ENCODE measurements at places on chromosomes 11 and 22.

DNA sequence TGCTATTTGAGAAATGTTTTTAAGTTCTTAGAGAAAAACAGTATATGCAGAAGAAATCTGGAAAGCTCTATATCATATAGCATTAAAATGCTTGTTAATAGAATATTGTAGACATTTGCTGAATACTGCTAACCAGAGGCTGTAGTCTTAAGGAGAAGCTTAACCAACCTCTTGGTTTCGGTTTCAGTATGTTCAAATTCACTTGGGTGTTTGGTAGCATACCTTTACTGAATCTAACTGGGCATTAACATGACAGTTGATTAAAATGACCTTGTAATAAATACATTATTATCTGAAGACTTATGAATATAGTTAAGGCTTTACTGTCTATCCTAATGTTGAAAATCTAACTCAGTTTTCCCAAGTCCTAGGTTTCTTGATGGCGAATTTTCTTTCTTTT is 5.4 kb downstream of the PCF11 start:
- no peak for DNase-seq

- no peak for DNase-seq
Observed at GRCh38 chr11:61150706-61151544, 10.3 kb downstream of the VPS37C start.

DNA sequence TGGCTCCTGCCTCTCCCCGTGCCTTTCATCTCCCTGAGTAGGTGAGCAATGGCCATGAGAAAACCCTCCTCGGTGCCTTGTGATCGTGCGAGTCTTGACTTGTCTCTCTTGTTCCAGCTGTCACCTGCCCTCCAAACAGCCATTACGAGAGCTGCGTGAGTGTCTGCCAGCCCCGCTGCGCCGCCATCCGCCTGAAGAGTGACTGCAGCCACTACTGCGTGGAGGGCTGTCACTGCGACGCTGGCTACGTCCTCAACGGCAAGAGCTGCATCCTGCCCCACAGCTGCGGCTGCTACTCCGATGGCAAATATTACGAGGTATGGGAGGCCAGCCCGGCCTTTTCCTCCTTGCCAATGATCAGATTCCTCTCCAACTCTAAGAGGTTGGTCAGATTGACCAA is 51.7 kb downstream of the TECTA start:
- DNase-seq = no peak

GRCh38 chr11:75823946-75824345 is 8.9 kb downstream of the UVRAG start:
- no peak for DNase-seq

DNA sequence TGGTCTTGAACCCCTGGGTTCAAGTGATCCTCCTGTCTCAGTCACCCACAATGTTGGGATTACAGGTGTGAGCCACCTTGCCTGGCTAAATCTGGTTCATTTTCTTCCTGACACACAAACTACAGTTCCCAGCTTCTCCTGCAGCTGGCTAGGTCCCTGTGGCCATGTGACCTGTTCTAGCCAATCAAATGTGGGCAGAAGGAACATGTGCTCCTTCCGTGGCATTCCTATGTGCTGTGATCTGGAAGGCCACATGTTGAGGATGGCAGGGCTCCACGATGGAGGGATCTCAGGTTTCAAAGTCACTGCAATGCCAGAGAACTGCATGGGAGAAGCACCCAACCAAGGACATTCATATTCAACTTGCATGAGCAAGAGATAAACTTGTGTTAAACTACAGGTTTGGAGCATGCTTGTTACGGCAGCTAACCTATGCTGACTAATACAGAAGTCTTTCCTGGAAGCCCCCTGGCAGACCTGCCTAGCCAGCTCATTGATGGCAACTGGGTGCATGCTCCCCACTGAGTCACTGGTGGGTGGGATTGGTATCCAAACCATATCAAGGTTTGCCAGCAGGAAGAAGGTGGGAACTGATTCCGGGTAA is 86.0 kb downstream of the RPS6KA4 start:
- DNase-seq = no peak

- no peak for DNase-seq
Observed at GRCh38 chr11:116861539-116861938, 24.1 kb upstream of the APOA1 start.

DNA sequence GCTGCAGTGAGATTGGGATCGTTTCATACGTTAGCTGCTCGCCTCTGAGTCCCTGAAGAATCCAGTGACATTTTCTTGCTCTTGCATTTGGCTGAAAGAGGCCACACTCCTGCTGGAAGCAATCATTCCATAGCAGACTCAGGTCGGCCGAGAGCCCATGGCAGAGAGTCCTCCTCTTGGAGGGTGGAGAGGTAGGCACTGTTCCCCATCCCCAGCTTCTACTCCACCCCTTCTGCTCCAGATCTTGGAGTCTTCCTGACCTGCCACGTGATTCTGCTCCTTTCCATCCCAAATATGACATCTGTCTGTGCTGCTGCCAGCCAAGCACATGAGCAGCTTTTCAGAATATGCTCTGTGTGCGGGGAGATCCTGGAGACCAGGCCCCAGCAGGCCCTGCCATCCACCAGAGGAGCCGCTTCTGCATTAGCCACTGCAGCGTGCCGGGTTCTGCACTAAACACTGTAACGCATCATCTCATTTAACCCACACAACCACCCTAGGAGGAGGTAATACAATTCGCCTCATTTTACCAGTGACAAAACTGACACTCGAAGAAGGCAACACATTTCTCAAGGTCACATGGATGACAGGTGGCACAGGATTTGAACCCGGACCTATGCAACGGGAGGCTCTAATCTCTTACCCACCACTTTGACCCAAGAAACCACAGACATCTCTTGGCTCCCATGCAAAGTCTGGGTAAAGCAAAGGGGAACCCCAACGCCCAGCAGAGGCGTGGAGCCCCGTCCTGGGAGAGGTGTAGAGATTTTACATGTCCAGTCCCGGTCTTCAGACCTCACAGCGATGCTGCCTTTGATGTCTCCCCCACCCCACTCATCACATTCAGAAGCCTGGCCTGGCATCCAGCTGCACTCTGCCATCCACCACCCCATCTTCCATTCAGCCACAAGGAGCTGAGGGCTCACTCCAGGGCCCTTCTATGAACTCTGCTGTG is 78.8 kb downstream of the FEZ1 start:
- no peak for DNase-seq

- DNase-seq = no peak
Observed at GRCh38 chr22:44848296-44848741, 95.9 kb downstream of the ARHGAP8 start.

- no peak for DNase-seq
Observed at GRCh38 chr11:45661439-45662055, 3.9 kb downstream of the CHST1 start.

GRCh38 chr11:83046621-83047172 is 25.0 kb downstream of the RAB30 start:
- no peak for DNase-seq

GRCh38 chr11:35173616-35174566 is 34.9 kb downstream of the CD44 start:
- DNase-seq = no peak

DNA sequence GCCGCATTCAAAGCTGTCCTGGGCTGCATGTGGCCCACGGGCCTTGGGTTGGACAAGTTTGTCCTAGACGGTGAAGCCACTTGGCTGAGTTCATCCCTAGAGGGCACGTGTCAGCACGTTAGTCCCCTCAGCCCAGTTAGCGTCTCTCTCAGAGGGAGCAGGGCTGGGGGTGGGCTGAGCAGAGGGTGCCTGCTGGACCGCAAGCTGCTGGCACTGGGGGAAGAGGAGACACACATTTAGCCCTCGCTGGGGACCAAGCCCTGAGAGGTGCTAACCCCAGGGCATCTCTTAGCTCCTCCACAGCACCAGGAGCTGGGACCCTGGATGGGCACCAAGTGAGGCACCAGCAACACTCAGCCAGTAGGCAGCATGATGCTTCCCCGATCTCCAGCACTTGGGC is 107.0 kb downstream of the SHANK2 start:
- DNase-seq = no peak

- DNase-seq = no peak
Observed at GRCh38 chr22:50229370-50229769, 15.5 kb downstream of the TUBGCP6 start.

GRCh38 chr22:44442851-44443595 is 55.0 kb downstream of the RTL6 start:
- DNase-seq = no peak

DNA sequence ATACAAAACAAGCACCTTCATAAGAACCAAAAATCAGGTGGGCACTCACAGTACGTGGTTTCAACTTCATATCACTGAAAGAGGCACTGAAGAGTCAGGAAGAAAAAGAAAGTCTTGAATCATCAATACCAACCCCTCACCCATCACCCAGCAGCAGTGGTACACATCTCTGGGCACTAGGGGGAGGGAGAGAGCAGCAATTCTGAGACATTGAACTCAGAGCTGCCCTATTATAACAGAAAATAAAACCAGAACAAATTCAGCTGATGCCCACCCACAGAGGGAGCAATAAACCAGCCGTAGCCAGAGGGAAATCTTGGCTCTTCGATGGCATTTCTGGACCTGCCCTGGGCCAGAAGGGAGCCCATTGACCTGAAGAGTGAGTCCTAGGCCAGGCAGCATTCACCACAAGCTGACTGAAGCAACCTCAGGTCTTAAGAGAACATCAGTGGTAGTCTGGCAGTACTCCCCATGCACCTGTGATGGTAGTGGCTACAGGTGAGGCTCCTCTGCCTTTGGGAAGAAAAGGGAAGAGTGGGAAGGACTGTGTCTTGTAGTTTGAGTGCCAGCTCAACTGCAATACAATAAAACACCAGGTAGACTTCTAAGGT is 42.2 kb upstream of the FAM181B start:
- peak; percentile 14 for DNase-seq

DNA sequence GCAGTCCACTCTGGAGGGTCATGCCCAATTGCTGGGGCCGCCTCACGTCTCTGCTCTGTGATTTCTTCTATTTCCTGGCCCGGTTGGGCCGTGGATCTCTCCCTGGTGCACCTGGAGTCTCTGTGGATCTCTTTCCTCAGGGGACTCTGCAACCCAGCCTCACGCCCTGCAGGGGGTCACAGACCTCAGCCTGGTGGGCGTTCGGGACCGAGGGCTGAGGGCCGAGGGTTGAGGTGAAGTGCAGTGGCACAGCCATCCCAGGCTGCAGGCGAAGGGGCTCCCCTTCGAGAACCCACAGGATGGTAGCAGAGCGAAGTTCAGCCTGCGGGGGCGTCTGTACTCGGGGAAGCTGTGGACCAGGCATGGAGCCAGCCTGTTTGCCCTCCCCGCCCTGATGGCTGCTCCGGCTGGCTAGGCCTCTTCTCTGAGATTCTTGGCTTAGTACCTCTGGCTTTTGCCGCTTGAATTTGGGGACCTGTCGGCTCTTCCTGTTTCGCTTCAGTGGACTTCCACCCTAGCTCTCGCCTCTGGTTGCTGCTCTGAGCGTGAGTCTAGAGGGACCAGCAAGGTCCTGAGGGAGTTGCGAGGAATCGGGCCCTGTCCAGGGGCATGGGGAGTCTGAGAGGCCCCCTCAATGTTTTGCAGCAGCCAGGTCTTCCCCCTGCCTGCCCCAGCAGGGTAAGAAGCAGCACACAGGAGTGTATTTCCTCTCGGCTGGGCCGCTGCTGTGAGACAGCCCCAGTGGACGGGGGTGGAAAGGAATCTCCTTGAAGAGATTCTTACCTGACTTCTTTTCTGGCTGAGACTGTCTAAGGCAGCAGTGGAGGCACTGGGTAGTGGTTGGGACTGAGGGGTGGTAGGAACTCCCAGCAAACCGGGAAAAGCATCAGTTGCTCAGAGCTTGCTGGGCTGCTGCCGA is 140.8 kb downstream of the TBC1D22A start:
- DNase-seq = no peak

DNA sequence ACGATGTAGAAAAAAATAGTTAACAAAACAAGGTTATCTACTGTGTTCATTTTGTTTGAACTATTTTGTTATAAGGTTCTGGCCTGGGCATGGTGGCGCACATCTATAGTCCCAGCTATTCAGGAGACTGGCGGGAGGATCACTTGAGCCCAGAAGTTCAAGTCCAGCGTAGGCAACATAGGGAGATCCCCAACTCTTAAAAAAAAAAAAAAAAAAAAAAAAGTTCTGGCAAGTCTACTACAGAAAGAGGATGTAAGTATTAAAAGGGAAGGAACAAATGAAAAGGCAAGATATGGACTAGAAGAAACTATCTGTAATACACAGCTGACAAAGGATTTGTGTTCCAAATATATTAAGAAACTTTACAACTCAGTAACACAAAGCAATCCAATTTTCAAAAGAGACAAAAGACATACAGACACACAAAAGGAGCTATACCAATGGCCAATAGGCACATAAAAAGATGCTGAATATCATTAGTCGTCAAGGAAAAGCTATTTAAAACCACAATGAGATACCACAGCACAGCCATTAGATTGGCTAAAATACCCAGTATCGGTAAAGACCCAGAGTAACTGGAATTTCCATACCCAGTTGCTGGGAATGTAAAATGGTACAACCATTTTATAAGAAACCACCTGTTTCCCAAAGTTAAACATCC is 27.4 kb downstream of the RRAS2 start:
- DNase-seq = no peak

DNA sequence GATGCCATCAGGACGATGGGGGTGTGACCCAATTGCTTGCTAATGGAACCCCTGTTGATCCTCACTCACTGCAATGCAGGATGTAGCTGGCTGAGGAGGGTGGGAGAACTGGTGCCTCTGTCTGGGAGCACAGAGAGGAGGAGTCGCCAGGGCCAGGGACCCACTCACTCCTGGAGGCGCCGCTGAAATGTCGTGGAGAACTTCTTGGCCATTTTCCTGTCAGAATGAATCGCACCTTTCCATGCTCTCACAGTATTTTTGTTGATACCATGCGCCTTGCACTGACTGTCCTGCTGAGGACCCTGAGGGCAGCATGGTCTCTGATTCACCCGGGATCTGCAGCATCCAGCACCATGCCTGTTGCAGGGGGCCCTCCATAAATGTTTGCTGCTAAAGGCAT is 211.4 kb downstream of the DSCAML1 start:
- DNase-seq = no peak

DNA sequence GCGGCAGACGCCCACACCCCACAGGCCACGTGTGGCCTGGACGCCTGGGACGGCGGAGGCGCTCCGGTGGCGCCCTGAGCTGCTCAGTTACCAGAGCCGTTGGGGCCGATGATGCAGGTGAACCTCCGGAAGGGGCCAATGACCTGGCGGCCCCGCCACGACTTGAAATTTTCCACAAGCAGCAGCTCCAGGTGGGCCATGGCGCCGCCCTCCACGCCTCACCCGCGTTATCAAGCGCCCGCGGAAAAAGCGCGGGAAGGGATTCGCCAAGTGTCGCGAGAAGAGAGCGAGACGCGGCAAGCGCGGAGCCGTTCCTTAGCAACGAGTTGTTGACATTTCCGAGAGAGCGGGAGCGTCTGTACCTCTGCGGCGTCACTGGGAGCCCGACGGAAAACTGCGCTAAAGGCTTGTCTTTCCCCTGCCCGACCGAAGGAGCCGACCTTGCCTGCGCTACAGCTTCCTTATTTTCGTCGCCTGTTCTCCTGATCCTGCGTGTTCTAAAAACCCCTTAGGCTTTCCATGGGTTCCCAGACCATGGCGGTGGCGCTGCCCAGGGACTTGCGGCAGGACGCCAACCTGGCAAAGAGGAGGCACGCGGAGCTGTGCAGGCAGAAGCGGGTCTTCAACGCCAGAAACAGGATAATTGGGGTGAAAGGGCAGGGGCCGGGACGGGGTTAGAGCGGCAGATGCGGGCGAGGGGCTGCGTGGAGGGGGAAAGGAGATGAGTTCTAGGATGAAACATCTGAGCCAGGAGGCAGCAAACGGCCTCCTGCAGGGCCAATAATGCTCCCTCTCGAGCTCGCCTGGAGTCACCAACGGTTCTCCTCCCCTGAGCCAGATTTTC is at the start of the genes RIBC2 and SMC1B:
TSS of gene RIBC2 (plus strand) at position 326 of the 844 bp plus-strand sequence. CDS start at position 520, 194 bp downstream.
TSS of gene SMC1B (minus strand) at position 232 of the 844 bp plus-strand sequence. CDS start at position 200, 32 bp downstream.
- DNase-seq = peak; percentile 82

GRCh38 chr22:37279331-37280181 is 2.8 kb upstream of the CYTH4 start:
- no peak for DNase-seq

Measured in activated naive CD4-positive, alpha-beta T cell treated with anti-CD3 and anti-CD28 coated beads, Interleukin-2, amount 50 U/mL, for 16 hours (primary cell).